H4 (cell line): ENCODE measurements at places on chromosomes 6 and 20. TPM values are rescaled to one million over a fixed set of nuclear protein-coding genes. Genes with fewer than 3 reads are reported as not detected.

METTL24 gene
- total RNA-seq = 0.25 TPM in 1 of 2 replicates, not detected in the other

HEY2 gene
- 0.93 TPM in 1 of 2 replicates, not detected in the other for total RNA-seq

ANGPT4 gene
- total RNA-seq = 0.53 and 1.3 TPM in 2 replicates

- DNase-seq = no peak
Measured at GRCh38 chr6:131828951-131829350, 21.1 kb downstream of the ENPP1 start.

LY6G6F gene
- total RNA-seq = not detected in 2 replicates

- no peak for DNase-seq
Measured at GRCh38 chr6:15912505-15913400, 216.1 kb upstream of the MYLIP start.
